Naive thymus-derived CD4-positive, alpha-beta T cell (primary cell): ENCODE measurements at places on chromosomes 3 and 15. TPM values are rescaled to one million over a fixed set of nuclear protein-coding genes. Genes with fewer than 3 reads are reported as not detected.
A peak's percentile ranks its signal among the peaks of the same experiment; 100 is the strongest.

DNA sequence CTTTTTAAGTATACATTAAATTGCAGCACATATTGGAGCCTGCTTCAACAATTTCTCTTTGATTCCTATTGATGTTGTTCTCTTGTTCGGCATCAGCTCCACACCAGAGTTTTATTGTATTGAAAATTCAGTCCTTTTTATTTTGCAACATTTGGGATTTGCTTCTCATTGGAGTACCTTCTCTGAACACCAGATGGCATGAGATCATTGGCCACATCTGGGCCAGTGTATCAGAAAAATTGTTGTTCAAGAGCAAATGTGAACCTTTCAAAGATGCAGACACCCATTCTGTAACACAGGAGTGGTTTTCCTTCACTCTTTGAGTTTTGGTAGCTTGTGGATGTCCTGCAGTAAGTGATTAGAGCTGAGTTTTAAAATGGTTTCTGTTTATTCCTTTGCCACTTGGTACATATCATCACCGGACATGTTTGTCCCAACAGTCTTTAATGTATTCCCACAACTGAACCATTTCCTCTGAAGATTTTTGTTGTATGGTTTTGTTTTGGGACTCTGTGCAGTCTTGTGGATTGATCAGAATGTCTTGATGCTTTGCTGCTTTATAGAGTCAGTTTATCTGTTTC, 96.1 kb downstream of the MCTP2 start:
- no peak overlapping the region for H3K27ac ChIP-seq
- H3K4me1 ChIP-seq: no peaks in the 10 kb centered on the region
- H3K36me3 ChIP-seq: no peaks in the 10 kb centered on the region
- DNase-seq: no peak
- H3K27me3 ChIP-seq: no peaks in the 10 kb centered on the region

DNA sequence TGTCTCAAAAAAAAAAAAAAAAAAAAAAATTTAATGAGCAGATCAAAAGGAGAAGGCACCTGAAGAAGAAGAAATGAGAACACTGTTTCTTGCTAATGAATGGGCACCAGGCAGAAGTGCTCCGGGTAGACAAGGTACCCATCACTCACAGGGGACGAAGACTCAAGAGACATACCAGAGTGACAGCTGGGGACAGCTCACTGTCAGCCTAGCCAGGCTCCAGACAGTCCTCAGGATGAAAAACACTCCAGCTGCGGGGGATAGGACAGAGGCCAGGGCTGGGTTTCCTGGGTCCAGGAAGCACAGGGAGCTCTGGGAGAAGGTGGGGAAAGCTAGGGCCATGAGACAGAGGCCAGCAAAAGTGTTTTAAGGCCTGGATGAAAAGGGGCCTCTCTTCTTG, 48.5 kb upstream of the PARL start:
- H3K27ac ChIP-seq: no peak overlapping the region
- no peak overlapping the region for H3K4me3 ChIP-seq
- DNase-seq: no peak
- H3K36me3 ChIP-seq: peaks cover 10% of the 10 kb centered on the region
- H3K4me1 ChIP-seq: no peaks in the 10 kb centered on the region
- H3K27me3 ChIP-seq: no peaks in the 10 kb centered on the region

Gene GNAT1
- not detected for total RNA-seq

Gene RHO
- total RNA-seq: not detected

- H3K4me3 ChIP-seq: peak overlapping the region; percentile 66
- no peaks in the 10 kb centered on the region for H3K27me3 ChIP-seq
- peak overlapping the region; percentile 77 for H3K27ac ChIP-seq
Measured at GRCh38 chr3:53161450-53161819, 426 bp downstream of the PRKCD start.

- H3K36me3 ChIP-seq: no peaks in the 10 kb centered on the region
- no peaks in the 10 kb centered on the region for H3K27me3 ChIP-seq
- no peak overlapping the region for H3K27ac ChIP-seq
- no peaks in the 10 kb centered on the region for H3K4me1 ChIP-seq
- no peak for DNase-seq
- no peak overlapping the region for H3K4me3 ChIP-seq
Measured at GRCh38 chr3:84724877-84725276, 233.9 kb upstream of the CADM2 start.

GRCh38 chr3:86990734-86991481, at the start of gene VGLL3:
Gene VGLL3 (minus strand): TSS chr3:86991149. CDS start chr3:86990743, 406 bp downstream.
- H3K4me3 ChIP-seq: no peak within 1 kb of the TSS
- no peaks in the 10 kb centered on the region for H3K4me1 ChIP-seq
- no peaks in the 10 kb centered on the region for H3K27me3 ChIP-seq
- DNase-seq: peak; percentile 27
- H3K27ac ChIP-seq: no peak within 1 kb of the TSS

Gene TLR9
- 2.5 TPM for total RNA-seq

- no peak overlapping the region for H3K27ac ChIP-seq
- H3K4me3 ChIP-seq: no peak overlapping the region
- H3K4me1 ChIP-seq: no peaks in the 10 kb centered on the region
- peaks cover 6% of the 10 kb centered on the region for H3K36me3 ChIP-seq
Measured at GRCh38 chr3:171113716-171114115, 87.2 kb upstream of the SLC2A2 start.

Gene TP63
- total RNA-seq: not detected

DNA sequence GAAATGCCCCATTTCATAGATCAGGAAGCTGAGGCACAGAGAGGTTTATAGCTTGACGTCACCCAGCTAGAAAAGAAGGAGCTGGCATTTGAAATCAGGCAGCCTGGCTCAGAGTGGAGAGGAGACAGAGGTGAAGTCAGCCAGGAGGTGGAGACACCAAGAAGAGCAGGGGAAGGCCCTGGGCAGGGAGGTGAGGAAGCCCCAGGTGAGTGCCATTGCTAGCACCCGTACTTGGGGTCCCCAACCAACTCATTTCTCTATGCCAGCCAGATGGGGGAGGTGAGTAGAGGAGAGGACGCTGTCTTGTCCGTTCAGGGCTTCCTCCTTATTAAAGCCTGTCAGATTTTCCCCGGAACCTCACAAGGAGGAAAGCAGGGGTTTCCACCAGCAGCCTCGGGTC, 149.6 kb upstream of the TLE3 start:
- H3K36me3 ChIP-seq: no peaks in the 10 kb centered on the region
- H3K27ac ChIP-seq: no peak overlapping the region
- no peaks in the 10 kb centered on the region for H3K27me3 ChIP-seq
- H3K4me1 ChIP-seq: peaks cover 16% of the 10 kb centered on the region
- DNase-seq: no peak

Gene HTR3D
- total RNA-seq: not detected

Gene NANOGP8
- total RNA-seq: not detected

DNA sequence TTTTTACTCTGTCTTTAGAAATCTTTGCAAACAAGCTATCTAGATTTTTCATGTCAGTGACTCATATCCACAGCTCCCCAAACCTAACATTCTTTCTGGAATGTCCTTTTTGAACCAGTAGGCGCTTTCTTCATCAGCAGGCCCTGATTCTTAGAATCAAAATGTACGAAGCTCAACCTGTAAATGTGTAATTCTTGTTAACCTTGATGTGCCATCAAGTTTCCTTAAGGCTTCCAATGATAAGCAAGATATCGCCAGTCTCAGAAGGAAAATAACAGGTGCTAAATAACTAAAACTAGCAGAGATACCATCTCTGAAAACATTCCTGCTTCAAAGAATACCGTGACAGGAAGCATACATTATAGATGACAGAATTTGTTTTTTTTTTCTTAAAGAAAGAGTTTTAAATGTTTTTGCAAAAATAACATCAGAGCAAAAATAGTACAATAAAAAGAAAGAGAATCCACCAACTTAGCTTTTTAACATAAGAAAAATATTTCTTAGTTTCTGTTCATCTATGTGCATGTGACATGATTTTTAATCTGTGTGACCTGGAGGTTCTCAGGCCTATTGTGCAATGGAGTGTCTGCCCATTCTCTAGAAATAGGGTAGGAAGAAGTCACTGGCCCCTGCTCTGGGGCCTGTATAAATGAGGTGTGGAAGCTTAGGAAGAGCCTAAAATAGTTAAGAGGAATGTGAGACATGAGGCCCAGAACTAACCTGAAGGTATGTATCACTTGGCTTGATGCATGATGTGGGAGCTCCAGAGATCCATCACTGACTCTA, 14.7 kb upstream of the SECISBP2L start:
- DNase-seq: no peak
- no peaks in the 10 kb centered on the region for H3K36me3 ChIP-seq
- H3K4me1 ChIP-seq: peaks cover 50% of the 10 kb centered on the region
- H3K4me3 ChIP-seq: no peak overlapping the region
- peak overlapping the region; percentile 53 for H3K27ac ChIP-seq

- no peaks in the 10 kb centered on the region for H3K27me3 ChIP-seq
- no peaks in the 10 kb centered on the region for H3K36me3 ChIP-seq
- DNase-seq: no peak
- no peaks in the 10 kb centered on the region for H3K4me1 ChIP-seq
- H3K27ac ChIP-seq: no peak overlapping the region
Measured at GRCh38 chr3:189772584-189772983, 141.4 kb downstream of the TP63 start.

Gene APEH
- total RNA-seq: 139 TPM

DNA sequence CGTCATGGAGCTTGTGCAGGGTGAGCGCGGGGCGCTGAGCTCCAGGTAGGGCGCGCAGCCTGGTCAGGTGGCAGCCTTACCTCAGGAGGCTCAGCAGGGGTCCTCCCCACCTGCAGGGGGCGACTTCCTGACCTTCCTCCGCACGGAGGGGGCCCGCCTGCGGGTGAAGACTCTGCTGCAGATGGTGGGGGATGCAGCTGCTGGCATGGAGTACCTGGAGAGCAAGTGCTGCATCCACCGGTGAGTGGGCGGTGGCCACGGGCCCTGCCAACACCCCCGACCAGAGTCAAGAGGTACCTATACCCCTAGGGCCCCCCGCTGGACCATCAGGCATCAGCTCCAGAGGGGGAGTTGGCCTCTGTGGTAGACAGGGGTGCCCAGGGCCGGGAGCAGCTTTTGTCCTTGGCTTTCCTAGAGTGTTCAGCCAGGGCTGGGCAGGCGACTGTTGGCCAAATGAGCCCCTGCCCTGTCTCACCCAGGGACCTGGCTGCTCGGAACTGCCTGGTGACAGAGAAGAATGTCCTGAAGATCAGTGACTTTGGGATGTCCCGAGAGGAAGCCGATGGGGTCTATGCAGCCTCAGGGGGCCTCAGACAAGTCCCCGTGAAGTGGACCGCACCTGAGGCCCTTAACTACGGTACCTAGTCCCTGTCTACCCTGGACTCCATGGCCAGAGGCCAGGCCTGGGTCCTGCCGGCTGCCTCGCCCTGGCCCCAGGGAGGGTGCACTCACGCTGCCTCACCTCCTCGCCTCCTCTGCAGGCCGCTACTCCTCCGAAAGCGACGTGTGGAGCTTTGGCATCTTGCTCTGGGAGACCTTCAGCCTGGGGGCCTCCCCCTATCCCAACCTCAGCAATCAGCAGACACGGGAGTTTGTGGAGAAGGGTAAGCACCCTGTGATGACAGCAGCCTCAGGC, 9.1 kb downstream of the FES start:
- DNase-seq: no peak
- H3K36me3 ChIP-seq: no peaks in the 10 kb centered on the region
- H3K27me3 ChIP-seq: no peaks in the 10 kb centered on the region
- H3K27ac ChIP-seq: no peak overlapping the region
- H3K4me1 ChIP-seq: no peaks in the 10 kb centered on the region
- H3K4me3 ChIP-seq: no peak overlapping the region

DNA sequence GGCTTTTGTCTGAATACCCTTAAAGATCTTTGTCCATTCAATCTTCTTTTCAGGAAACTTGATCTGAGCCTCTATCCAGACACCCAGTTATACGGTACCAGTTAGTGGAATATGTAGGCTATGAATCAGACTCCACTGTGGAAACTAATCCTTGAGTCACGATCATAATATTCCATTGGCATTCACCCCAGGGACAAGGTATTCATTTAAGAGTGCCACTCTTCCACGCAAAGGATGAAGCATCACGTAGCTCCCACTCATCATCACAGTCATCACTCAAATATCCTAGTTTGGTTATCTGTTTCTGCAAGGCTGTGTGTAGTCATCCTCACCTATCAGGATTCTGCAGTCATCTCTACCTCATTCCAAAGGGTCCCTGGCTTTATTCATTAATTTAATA, 85.6 kb downstream of the NEDD4 start:
- H3K36me3 ChIP-seq: no peaks in the 10 kb centered on the region
- DNase-seq: no peak
- no peaks in the 10 kb centered on the region for H3K4me1 ChIP-seq
- H3K27ac ChIP-seq: no peak overlapping the region

GRCh38 chr15:39269352-39269751, 311.5 kb upstream of the THBS1 start:
- H3K4me1 ChIP-seq: no peaks in the 10 kb centered on the region
- H3K27ac ChIP-seq: no peak overlapping the region
- no peak for DNase-seq
- H3K4me3 ChIP-seq: no peak overlapping the region
- no peaks in the 10 kb centered on the region for H3K36me3 ChIP-seq
- no peaks in the 10 kb centered on the region for H3K27me3 ChIP-seq

DNA sequence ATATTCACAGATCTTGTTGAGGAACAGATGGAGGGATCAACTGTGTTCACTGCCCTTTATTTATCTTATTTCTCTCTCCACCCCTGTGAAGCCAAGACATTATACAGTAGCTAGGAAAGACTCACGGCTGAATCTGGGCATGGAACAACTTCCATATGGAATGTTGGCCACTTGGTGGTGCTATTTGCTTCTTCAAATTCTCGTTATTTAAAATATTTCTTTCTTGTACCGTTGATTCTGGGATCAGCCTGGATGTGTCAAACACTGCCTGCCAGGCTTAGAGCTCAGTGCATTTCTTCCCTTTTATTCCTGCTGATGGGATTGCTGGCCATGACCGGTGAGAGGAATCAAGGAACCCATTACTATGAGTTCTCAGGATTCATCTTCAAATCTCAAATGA, 17.5 kb upstream of the GASK1A start:
- H3K36me3 ChIP-seq: no peaks in the 10 kb centered on the region
- no peaks in the 10 kb centered on the region for H3K27me3 ChIP-seq
- no peak overlapping the region for H3K27ac ChIP-seq
- no peak overlapping the region for H3K4me3 ChIP-seq

GRCh38 chr15:60458721-60459120, 20.2 kb downstream of the ICE2 start:
- H3K27ac ChIP-seq: no peak overlapping the region
- no peaks in the 10 kb centered on the region for H3K27me3 ChIP-seq
- DNase-seq: no peak
- no peaks in the 10 kb centered on the region for H3K36me3 ChIP-seq

Gene GATM
- total RNA-seq: 2.2 TPM

DNA sequence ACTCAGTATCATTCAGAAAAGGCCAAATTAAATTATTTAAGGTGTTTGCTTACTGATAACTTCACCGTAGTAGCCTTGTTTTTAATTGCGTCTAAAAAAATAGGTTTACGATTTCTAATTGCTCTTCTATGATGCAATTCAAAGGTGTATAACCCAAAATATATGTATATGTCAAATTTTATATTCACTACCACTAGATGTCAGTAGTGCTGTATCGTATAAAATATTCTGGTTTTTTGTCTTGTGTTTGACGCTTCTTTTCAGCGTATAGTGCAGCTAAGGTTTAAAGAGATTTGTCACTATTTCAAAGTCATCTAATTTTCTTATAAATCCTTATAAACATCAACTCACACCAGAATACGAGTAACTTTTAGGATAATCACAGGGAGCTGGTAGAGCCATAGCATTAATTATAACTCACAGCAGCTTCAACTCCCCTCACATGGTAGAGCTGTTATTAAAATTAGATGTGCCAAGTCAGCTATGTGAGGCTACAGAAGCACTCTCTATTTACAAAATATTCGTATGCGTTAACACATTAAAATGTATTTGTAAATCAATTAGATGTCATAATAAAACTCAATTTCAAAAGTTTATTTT, 3.5 kb downstream of the PFN2 start:
- H3K4me3 ChIP-seq: no peak overlapping the region
- H3K27me3 ChIP-seq: no peaks in the 10 kb centered on the region
- H3K27ac ChIP-seq: no peak overlapping the region
- H3K4me1 ChIP-seq: peaks cover 4% of the 10 kb centered on the region

Gene DLEC1
- 8.2 TPM for total RNA-seq
